ENCODE measurements at places on chromosomes 5 and 9.

GRCh38 chr9:133327834-133328484 lies 8.0 kb downstream of the SURF6 start:
- no peak for DNase-seq

- no peak for DNase-seq
Measured at GRCh38 chr5:69136293-69136692, 30.7 kb upstream of the CCNB1 start.

DNA sequence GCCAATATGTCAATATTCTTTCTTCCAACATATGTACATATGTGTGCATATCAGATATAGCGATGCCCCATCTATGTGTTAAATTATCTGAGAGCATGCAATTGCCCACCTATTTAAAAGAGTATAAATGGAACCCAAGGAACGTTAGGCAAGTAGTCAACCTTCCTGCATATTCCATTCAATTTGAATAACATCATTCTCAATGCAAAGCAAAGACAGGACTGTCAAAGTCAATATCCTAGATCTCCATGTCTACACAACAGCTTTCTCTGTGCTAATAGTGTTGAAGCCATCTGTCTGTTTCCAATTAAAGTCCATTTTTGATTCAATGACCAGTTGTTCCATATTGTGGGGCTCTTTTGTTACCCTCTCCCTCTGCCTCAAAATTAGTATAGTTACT lies 85.3 kb upstream of the COX7C start:
- no peak for DNase-seq

DNA sequence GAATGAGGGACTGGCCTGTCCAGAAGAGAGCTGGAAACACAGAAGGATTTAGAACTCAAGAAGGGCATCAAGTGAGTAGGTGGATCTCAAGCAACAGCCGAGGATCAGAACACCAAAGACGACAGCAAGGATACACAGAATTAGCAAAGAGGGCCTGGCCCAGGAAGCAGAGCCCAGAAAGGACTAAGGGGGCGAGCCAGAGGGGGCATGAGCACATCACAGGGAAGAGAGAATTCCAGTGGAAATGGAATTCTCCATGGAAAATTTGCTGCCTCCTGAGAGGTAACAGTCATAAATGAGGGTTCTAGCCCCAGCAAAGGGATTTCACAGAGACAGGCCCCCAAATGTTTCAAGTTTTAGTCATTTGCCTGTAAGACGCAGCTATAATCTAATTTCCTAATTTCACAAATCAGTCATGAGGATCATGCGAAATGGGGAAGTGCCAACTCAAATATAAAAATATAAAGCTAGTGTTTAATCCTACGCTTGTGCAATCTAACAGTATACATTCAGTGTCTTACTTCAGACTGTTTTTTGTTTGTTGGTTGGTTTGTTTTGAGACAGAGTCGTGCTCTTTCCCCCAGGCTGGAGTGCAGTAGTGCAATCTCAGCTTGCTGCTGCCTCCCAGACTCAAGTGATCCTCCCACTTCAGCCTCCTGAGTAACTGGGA lies 46.7 kb downstream of the FNBP1 start:
- no peak for DNase-seq

DNA sequence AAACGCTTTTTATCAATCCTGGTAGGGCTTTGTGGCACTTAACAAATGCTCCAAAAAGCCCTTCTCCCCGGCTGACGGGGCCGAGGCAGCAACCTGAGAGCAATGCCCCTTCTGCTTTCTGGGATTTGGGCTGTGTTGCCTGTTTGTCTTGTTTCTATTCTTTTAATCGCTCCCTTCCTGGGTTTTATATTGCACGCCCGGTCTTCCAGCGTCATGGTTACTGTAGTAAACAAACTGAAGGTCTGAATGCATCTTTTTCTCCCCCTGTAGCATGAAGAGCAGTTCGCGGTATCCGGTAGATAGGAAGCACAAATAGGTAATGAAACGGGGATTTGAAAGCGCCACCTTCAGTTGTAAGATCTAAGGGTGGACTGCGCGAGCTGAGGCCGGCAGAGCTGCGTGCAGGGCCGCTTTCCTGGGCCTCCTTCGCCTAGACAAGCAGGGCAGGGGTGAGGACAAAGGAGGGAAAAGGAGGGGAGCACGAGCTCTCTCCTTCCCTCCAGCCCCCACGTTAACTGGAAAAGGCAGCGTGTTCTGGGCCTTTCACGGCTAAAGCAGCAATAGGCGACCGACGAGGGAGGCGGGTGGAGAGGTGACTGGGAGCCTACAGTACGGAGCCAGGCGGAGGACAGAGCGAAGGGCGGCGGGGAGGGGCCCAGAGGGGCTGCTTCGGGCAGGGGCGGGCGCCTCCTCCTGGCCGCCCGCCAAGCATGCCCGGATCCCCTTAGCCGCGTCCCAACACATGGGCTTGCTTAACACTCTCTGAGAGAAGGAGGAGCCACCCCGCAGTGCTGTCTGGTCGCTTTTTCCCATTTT lies 49.3 kb upstream of the ZNF366 start:
- DNase-seq: no peak

GRCh38 chr9:3827175-3827574 lies 301.4 kb upstream of the RFX3 start:
- DNase-seq: no peak

DNA sequence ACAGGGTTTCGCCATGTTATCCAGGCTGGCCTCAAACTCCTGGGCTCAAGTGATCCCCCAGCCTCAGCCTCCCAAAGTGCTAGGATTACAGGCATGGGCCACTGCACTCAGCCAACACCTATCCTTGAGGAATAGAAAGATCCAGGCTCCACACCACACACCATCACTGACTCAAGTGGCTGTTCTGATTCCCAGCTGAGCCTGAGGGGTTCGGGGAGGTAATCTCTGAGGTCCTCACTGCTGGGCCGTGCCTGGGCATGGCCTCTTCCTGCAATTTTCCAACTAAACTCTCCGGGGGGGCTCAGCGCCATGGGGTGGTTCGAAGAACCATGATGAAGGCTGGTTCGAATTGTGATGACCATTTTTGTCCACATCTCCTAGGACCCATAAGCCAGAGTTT lies 31.0 kb upstream of the IL17B start:
- no peak for DNase-seq

DNA sequence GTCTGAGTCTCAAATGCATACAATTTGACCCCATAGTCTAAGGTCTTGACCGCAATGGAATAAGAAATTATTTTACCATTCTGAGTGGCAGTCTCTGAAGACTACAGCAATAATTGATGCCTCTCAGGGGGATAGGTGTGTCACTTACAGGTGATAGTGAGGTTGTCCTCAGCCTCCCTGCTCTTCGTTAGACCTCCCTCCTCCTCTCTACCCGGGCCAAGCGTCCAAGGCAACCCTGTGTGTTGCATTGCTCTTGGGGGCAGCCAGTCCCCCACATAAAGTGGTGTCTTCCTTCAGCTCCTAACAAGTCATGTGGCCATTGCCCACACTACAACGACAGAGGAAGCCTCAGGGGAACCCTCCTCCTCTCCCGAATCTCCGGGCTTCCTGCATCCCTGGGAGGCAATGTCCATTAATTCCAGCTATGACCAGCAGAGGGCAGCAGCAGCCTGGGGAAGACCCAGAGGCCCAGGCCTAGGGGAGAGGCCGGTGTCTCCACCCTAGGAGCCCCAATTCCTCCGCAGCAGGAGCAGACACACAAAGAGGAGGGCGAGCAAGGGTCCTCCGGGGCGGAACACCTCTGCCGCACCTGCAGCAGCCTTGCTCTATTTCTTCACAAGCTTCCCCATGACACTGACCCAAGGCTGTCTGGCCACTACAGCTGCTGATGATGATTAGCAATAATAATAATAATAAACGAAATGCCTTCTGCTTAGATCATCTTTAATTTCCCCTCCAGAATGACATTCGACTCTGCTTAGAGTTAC lies 134.8 kb downstream of the KCNIP1 start:
- no peak for DNase-seq

- DNase-seq: no peak
Measured at GRCh38 chr5:146641941-146642340, 126.0 kb upstream of the GPR151 start.

GRCh38 chr9:87263291-87263690 lies 234.4 kb upstream of the DAPK1 start:
- DNase-seq: no peak

- DNase-seq: no peak
Measured at GRCh38 chr9:2621722-2622460, at the start of gene VLDLR. TSS of gene VLDLR (plus strand) at chr9:2621787. CDS start at chr9:2622190, 403 bp downstream.

DNA sequence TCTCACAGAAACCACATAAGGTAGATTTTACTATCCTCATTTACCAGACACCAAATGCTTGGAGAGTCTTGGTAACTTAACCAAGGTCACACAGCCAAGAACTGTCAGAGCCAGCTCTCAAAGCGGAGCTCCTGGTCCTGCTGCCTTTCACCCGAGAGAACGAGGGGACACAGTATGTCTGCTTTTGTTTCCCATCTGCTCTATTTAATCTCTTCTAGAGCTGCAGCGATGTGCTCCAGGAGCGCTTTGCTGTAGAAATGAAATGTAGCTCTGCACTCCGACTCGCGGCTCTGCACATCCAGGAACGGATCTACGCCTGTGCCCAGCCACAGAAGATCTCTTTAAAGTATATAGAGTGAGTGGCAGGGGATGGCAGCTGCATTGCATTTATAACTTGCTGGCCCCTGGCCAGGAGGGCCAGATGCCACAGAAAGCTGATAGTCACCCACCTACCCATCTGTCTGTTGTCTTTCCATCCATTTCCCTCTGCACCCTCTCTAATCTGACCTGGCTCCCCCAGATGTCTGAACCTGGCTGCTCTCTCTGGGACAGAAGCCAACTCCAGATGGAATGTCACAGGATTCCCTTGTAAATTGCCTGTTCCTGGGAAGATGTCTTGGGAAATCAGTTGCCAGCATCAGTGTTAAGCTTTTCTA lies 21.4 kb upstream of the TRMT10B start:
- DNase-seq: no peak

DNA sequence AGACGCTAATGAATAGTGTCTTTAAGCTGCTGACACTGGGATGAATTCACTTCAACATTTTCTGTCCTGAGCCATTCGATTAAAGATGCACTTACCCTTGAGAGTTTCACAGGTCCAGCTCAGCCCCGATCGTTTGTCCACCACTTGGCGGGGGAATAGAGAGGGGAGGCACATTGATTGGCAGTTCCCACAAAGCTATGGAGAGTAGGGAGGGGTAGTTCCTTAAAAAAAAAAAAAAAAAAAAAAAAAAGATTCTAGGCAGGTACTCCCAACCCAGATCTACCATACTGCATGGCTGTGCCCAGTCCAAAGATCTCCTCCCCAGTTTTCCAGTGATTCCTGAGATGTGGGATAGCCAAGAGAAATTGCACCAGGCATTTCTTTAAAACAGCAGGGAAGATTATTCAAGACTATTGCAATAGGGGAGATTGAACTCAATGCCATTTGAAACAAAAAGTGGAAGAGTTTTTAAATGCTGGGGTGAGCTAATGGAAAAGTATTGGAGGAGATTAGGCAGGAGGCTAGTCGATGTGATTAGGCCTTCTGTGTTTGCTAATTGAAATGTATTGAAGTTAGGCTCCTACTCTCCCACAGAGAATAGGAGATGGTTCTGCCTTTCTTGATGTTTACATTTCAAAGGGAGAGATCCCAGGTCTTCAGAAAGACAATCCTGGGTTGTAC lies 2217.4 kb upstream of the WWC1 start:
- no peak for DNase-seq

DNA sequence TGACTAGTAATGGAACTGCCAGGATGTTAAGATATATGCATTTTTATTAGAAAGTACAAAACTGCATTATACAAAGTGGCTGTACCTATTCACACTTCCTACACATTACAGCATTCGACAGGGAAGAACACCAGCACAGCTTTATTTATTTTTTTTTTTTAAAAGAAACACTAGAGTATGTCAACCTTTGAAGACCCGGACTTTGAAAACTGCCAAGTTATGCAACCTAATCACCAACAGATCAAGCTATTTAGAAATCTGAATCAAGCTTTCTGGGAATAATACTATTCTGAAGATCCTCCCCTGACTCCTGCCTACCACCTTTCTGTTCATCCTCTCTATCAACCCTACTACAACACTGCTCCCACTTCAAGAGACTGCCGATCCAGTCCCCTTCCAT lies 4.5 kb downstream of the GEMIN5 start:
- no peak for DNase-seq

- peak; percentile 47 for DNase-seq
Measured at GRCh38 chr9:76634356-76635054, 129.7 kb upstream of the PCA3 start.

GRCh38 chr5:130104895-130105688 lies 200.8 kb downstream of the CHSY3 start:
- no peak for DNase-seq

DNA sequence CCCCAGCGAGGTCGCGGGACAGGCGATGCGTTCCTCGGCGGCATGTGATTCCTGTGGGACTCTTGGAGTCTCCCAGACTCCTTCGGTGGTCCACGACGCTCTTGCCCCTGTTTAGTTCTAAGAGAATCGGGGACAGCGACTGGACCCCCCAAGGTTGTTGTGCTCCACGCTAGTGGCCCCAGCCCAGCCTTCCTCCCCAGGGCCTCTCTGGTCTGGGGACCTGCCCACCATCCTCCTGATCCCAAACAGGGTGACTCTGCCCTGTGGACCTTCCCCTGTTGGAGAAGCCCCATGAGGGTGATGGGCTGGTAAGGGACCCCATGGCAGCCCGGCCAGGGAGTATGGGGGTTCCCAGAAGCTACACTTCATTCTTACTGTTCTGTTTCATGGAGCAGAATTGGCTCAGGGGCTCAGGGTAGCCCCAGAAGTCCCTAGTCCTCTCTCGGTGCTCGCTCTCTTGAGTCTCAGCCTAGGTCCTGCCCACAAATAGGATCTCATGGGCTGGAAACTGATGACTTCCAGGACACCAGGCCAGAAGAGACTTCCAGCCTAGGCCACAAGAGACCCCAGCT lies 880 bp downstream of the CARD19 start:
- no peak for DNase-seq

GRCh38 chr5:153542536-153542935 lies 52.1 kb downstream of the GRIA1 start:
- DNase-seq: no peak

GRCh38 chr5:163565931-163566608 lies 60.7 kb downstream of the MAT2B start:
- DNase-seq: no peak

GRCh38 chr5:92081958-92082712 lies 699.0 kb upstream of the ARRDC3 start:
- no peak for DNase-seq

DNA sequence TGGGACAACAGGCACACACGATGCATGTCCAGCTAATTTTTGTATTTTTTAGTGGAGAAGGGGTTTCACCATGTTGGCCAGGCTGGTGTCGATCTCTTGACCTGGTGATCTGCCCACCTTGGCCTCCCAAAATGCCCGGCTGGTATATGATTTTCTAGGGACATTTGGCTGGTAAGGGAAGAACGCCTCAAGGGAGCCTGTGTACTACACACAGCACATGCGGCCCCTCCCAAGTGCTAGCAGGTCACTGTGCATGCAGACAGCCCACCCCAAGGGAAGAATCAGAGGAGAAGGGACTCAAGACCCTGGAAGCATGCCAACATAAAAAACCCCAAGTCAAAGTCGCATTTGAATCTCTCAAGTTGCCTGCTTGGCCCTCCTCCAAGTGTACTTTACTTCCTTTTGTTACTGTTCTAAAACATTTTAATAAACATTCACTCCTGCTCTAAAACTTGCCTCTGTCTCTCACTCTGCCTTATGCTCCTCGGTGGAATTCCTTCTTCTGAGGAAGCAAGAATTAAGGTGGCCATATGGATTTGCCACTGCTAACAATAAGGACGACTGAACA lies 24.3 kb upstream of the OTULINL start:
- no peak for DNase-seq

GRCh38 chr5:158413122-158413680 lies 554.3 kb upstream of the CLINT1 start:
- no peak for DNase-seq
